Activated T-cell treated with anti-CD3 and anti-CD28 coated beads for 48 hours (primary cell): ENCODE measurements at places on chromosomes 2 and 18.
A peak's percentile ranks its signal among the peaks of the same experiment; 100 is the strongest.

DNA sequence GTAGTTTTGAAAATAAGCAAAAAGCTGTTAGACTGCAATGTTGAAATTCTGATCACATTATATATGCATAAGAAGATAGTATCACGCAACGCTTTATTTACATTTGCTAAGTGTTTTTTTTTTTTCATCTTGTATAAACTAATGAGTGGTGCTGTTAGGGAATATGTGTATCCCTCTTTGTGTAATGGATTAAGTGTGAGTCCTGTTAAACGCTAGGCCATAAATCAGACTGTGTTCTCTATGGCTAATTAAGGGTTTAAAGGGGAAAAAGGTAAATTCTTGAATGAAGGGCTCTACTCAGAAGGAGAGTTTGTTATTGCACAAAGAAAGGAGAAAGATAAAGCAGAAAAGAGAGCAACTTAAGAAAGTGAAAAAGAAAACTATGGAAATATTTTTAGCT is 4.8 kb upstream of the ASXL3 start:
- no peak for DNase-seq

- no peak for DNase-seq
Measured at GRCh38 chr18:13494871-13495445, 231.4 kb downstream of the FAM210A start.

DNA sequence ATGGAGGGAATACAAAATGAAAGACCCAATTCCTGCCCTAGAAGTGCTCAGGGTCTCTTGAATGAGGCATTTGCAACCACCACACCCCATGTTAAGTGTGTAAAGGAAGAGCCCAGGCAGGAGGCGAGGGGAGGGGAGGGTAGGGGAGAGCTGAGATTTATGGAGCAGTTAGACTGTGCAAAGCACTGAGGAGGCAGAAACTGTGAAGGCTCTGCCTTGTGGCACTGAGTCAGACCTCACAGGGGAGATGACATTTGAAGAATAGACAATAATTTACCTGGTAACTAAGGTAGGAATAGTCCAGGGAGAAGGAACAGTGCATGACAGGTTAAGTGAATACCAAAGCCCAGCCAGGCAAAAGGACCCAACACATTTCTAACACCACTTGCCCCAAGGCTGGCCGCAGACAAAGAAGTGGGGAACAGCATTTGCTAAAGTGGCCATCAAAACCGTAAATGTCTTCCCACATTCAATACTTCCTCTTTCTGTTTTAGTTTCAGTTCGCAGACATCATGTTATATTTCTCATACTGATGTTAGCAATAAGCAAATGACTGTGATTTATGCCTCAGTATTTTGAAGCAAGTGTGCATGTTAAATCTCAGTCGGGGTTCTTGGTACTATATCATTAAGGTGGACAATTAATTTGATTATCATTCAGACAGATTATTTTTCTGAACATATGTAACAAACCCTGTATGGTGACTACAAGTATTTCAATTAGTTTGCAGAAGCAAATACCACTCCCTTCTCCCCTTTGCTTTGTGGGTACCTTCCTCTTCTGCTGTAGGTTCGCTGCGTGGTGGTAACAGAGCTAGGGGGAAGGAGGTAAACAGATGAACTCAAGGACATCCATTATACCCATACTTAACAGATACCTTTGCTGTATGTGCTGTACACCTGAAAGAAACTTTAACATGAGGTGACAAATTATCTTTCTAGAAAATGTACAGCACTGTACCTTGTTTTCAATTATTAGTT is 27.5 kb downstream of the CDH20 start:
- DNase-seq, result no peak

GRCh38 chr18:35756506-35757117 is 175.1 kb downstream of the GALNT1 start:
- peak; percentile 15 for DNase-seq

GRCh38 chr2:210713122-210713521 is 156.7 kb downstream of the CPS1 start:
- no peak for DNase-seq

GRCh38 chr2:37665604-37666362 is 5.7 kb downstream of the CDC42EP3 start:
- no peak for DNase-seq

DNA sequence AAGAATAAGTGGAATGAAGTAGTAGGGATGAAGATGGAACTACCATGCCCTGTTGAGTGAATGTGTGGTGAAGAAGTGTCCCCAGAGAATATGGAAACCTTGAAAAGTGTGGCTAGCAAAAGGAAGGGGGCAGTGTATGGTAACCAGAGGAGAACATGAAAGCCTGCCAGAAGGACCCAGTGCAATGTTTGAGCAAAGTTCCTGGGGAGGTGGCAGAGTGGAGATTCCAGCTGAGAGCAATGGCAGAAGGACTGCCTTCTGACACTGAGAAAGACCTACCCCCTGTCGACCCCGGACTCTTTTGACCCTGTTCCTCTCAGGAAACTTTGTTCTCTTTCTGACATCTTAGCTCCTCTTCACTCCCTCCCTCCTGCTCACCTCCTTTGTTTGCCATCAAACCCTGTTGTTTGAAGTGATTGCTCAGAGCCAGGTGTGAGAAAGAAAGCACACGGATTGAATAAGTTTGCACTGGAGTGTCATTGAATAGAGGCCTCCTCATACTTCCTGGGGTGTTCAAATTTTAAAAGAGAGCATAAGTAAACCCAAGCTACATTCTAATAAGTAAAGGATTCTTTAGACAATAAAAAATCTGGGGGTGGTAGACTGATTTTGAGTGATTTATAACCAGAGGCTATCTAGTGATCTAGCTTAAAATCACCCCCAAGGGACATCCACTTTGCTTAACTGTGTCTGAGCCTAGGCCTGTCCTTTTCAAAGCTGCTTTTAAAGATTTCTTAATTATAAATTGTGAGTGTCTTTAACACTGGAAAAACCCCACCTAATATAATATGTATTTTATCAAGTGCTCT is 57.1 kb downstream of the TRIB2 start:
- DNase-seq, result no peak

- no peak for DNase-seq
Measured at GRCh38 chr2:179550849-179551248, 286.2 kb upstream of the SESTD1 start.

DNA sequence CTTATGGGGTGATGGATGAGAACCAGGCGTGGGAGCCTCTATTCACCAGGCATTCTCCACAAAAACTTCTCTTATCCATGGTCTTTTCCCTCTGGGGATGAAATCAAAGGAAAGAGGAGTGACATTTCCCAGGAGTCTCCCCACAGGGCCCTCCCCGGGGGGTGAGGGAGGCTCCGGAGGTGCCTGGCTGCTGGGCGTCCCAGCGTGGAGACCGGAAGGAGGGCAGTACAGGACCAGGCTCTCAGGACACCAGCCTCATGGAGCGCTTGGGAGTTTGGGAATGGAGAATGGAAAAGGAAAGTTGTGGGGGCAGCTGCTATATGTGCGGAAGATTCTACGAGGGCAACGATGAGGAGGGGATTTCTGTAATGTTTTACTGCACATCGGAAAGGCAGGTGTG is 22.1 kb downstream of the CIB4 start:
- DNase-seq, result no peak

DNA sequence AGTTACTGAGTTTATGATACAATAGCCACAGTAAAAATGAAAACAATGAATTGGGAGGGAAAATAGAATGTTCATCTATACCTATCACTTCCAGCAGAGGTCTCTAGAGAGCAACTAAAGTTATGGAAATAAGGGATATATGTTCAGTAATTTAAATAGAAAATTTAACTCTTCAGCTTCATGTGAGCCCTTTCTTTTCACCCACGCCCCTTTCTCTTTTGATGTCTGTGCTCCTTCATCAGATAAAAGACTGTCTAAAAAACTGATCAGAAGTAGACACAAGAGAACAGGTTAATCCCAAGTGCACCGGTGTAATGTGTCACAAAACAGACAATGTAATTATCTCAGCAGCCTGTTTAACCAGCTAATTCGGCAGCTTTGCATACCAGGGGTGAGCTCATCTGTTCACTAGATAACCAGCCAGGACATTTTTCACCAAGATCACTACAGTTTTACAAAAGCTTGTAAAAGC is 238.5 kb upstream of the ERBB4 start:
- no peak for DNase-seq

- no peak for DNase-seq
Measured at GRCh38 chr2:157441072-157441454, 2.8 kb downstream of the CYTIP start.

DNA sequence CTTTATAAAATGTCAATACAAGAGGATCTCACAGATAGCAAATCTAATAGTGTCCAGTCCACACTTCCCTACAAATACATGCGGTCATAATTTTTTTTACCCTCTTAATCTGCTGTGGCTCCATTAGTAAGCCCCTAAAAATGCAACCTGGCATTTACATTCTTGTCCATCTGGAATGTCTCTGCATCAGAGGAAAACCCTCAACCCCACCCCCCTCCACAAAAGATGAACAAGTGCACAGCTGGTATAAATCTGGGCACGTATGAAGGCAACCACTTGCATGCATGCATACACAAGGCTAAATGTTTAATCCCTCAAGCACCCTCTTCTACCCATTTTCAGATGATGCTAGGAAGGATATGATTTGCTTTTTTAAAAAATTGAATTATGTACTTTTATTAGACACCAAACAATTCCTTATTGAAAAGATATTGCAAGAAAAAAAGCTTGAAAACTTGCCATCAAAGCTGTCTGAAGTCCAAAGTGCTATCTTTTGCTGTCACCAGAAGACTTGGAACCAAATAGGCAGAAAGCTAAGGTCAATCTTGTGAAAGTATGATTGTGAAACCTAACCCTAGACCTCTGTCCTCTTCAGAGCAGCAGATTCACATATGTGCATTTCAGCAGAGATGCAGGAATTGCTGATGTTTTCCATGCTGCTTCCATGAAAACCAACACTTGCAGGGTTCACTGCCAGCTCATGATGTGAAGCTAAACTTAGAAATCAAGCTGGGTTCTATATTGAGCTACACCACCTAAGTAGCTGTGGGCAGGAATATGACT is 39.0 kb downstream of the IRS1 start:
- no peak for DNase-seq

- DNase-seq, result no peak
Measured at GRCh38 chr2:176206136-176206535, 17.7 kb downstream of the HOXD1 start.

GRCh38 chr2:217738061-217738460 is 264.7 kb downstream of the TNS1 start:
- no peak for DNase-seq

DNA sequence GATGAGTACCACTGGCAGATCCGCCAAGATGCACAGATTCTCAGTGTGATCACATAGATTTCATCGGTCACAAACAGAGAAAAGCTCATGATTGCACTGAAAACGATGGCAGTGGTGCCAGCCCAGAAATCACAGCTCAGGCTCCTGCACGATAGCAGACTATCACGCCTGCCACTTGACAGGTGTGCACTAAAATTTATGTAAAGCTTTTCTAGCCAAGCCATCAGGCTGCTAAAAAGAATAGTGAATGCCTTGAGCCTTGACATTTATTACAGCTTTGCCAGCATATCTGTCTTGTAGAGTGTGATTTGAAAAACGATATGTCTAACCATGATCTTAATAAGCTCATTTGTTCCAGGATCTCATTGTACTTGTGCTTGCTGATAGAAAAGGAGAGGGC is 409.5 kb upstream of the CWC22 start:
- DNase-seq, result no peak

GRCh38 chr2:130337735-130338325 is 4.9 kb upstream of the IMP4 start:
- DNase-seq, result no peak

DNA sequence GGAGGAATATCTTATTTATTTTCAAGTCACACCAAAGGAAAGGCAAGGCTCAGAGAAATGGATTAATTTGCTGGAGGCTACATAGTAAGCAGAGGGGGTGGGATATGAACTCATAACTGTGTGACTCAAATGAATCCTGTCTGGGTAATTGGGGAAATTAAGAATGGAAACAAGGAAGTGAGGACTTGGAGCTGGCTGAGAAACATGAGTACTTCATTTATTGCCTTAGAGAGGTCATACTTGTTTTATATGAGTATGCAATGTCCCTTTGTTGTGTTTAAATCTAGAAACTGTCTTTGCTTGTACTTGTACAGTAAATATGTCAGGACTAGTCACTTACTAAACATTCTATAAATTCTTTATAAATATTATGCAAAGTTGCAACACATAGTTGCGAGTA is 2166.7 kb upstream of the PIK3C3 start:
- no peak for DNase-seq

GRCh38 chr18:55265130-55265675 is 305.9 kb upstream of the CCDC68 start:
- no peak for DNase-seq

DNA sequence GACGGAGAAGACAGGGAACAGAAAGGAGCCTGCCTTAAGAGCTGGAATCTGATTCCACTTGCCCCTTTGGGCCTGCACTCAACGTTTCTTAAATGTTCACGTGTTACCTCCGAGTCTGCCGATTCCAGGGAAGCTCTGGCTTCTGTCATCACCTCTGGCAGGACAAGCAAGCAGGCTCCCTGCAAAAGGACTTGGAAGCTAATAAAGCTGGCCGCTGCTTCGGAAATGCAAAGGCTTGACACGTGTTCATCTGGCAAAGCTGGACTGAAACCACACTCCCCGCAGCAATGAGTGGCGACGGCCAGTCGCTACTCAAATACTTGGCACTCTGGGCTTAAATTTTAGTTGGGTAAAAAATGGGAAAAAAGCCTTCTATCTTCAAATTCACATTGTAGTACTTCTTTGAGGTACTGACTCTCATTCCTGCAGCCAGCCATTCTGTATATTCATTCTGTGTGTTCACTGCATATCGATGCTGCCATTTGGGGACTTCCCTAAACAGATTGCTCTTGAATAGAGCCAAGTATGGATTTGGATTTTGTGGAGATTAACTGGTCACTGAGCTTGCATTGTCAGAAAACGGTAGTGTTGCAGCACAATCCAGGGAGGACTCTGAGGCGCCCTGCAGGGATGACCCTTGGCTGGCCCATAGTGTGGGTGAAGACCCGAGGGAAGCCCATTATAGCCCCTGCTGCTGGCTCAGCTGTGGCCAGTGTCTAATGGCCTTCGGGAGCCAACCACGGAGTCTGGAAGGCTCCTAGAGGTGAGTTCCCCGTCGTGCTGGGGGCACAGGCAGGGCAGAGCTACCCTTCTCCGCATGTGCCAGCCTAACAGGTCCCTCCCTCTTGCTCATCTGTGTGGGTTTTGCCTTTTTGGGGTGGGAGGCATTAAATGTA is 231.5 kb downstream of the PRKCE start:
- no peak for DNase-seq

GRCh38 chr18:60040971-60041370 is 141.2 kb downstream of the PMAIP1 start:
- DNase-seq, result no peak

- DNase-seq, result peak; percentile 10
Measured at GRCh38 chr2:121650315-121650930, 1.2 kb upstream of the CLASP1 start.
